Activated T-helper 1 cell treated with anti-CD3 and anti-CD28 coated beads, Interleukin-2, amount 50 U/mL, for 16 hours (primary cell): ENCODE measurements at places on chromosomes 16 and 17.

DNA sequence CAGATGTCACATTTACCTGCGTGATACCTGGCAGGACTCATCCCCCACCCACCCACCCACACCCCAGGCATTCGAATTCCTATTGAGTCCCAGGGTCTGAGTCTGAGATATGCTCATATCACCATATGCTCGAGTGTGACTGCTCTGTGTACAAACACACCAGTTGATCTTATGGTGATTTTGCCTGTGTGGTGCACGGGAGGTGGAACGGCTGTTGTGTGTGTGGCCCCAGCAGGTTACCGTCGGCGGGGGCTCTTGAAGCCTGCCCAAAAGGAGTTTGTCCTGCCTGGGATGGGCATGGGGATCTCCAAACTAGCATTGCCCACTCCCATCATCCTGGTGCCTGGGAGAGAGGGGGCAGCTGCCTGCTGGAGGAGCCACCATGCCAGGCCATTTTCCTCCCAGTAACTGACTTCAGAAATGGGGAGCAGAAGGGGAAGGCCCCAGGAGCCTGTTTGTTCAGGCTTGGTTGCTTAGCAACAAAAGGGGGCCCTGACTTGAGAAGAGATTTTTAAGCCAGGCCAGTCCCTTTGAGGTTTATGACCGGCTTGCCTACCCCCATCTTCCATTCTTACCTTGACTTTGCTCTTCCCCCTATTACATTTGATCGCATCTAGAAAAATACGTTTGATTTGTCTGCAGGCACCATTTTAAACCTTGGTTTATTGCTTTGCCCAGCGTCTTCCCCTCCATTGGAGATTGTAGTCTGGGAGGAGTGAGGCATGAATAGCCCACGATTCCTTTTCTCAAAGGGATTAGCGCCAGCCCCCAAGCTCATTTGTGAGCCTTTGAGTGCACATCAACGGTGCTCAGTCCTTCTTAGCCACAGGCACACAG lies 217.7 kb downstream of the CCDC182 start:
- no peak for DNase-seq

- no peak for DNase-seq
These were observed 487.0 kb downstream of the HAPSTR1 start for GRCh38 chr16:9578459-9578858.

- no peak for DNase-seq
These were observed 35.4 kb upstream of the SHISA6 start for GRCh38 chr17:11205659-11206058.

DNA sequence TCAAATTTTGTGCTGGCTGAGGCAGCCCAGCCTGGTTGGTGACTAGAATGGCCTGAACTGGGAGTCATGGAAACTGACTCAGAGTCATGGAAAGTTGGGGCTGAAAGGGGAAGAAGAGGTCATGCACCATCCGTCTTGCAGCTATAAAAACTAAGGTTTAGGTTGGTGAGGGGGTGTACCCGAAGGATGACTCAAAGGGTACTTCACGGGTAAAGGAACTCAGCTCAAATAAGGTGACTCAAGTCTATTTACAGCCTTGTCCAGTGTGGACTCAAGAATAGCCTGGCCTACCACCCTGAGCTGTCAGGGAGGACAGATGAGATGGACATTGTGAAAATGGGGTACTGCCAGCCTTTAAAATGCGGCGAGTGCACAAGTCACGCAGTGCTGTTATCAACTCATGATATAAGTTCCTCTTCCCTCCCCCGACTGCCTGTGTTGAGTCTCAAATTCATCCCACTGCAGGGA lies 18.6 kb downstream of the CD300LB start:
- no peak for DNase-seq

DNA sequence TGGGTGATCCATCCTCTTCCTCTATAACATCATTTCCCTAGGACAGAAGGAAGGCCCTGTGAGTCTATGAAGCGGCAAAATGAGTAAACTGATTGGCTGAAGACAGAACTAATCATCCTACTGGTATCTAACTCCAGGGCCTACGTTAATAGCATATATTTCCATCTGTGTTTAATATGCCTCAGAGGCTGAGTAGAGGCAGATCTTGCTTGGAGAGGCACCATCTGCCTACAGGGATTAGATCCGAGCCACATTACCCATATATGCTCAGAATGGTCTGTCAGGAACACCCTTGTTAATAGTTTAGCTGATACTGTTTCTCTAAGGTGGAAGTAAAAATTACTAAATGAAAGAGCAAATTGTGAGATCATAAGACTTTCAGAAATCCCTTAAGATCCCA lies 13.2 kb upstream of the FOXJ1 start:
- no peak for DNase-seq

DNA sequence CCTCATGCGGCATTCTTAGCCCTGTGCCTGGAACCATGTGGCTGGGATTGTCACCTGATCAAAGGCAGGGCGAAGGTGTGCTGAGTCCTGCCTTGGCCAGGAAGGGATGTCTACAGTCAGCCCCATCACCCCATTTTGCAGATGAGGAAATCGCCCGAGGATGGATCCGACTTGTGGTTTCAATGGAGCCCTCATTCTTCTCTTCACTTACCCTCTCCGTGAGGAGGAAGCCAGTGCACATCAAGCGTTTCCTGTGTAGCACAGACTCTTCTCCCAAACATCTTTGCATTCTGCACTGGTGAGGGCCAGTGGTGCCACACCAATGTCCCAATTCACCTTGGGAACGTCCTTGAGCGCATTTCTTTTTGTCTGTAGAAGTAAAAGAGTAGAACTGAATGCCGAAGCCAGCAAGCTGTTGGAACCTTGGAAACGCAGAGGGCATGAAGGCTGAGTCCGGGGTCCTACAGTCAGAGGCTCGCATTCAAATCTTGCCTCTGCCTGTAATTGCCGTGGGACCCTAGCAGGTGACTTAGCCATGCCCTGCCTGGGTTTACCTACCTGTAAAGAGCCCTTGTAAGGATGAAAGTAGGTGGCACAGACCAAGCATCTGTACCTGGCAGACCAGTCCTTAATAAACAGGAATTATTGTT lies 85.4 kb downstream of the IRF8 start:
- no peak for DNase-seq

GRCh38 chr17:8946476-8946875 lies 19.0 kb downstream of the PIK3R5 start:
- no peak for DNase-seq

DNA sequence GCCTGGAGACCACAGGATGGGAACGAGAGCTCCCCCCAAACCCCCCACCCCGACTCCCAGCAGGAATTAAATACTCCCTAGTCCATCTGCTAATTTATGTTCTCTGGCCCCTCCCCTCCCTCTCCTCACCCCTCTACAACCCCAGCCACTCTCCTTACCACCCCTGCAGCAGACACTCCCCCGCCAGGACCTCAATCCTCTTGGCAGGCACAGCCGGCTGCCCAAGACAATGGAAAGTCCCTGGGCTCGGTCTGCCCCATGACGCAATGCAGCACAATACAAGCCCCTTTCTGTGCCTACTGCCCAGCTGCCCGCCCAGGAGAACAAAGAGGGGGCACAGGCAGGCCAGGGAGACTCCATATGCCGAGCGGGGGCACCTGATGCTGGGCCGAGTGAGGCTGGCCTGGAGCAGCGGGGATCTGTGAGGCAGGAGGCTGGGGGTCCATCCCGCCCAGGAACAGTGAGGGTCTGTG lies 30.3 kb upstream of the CDC42EP4 start:
- DNase-seq = no peak

DNA sequence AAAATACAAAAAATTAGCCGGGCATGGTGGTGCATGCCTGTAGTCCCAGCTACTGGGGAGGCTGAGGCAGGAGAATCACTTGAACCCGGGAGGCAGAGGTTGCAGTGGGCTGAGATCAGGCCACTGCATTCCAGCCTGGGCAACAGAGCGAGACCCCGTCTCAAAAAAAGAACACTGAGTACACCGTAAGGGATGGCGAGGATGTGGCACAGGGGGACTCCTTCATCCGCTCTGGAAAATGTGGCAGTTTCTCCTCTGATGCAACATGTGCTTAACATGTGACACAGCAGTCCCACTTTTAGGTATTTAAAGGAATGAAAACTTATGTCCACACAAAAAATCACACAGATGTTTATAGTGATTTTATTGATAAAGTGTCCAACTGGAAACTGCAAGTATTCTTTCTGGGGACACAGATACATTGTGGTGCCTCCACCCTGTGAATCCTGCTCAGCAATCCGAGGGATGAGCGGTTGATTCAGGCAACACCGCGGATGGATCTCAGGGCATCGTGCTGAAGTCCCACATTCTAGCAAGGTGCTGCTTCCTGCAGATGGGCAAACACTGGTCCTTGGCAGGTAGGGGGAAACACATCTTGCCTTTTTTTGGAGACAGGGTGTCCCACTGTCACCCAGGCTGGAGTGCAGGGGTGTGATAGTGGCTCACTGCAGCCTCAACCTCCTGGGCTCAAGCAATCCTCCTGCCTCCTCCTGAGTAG lies 3.5 kb upstream of the C16orf95 start:
- DNase-seq = no peak

- DNase-seq = no peak
These were observed 99.5 kb downstream of the CDYL2 start for GRCh38 chr16:80704751-80705505.

GRCh38 chr17:37642681-37643080 lies 565 bp downstream of the DDX52 start:
- DNase-seq = no peak

GRCh38 chr17:47789611-47790561 lies 31.7 kb downstream of the OSBPL7 start:
- no peak for DNase-seq

- DNase-seq = no peak
These were observed 301.7 kb upstream of the N4BP1 start for GRCh38 chr16:48911700-48912099.

- DNase-seq = no peak
These were observed 20.9 kb downstream of the COIL start for GRCh38 chr17:56939869-56940484.

- no peak for DNase-seq
These were observed 38.0 kb downstream of the TTC19 start for GRCh38 chr17:16037636-16038035.
